Gastrocnemius medialis (tissue), 4 donors: ENCODE measurements at places on chromosomes 1 and 21. TPM values are rescaled to one million over a fixed set of nuclear protein-coding genes. Genes with fewer than 3 reads are reported as not detected.

DNA sequence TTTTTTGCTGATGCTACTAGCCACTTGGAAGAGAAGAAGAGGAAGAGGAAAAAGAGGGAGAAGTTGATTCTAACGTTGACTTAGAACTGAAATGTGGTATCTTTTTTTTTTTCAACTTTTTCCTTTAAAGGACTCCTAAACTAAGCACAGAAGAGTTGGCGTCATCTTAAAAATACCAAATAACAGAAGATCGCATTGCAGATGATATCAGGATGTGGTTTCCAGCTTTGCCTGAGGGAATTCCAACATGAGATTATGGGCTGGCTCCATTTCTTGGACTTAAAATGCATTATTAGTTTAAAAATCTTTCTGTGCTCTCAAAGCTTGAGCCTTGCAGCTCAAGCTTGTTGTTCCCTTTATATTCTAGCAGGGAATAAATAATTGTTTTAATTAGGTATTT, 29.8 kb downstream of the WDR3 start:
- no peaks in the 10 kb centered on the region for H3K36me3 ChIP-seq
- no peak overlapping the region for H3K27ac ChIP-seq
- DNase-seq, result no peak
- no peaks in the 10 kb centered on the region for H3K4me1 ChIP-seq
- H3K27me3 ChIP-seq, result no peaks in the 10 kb centered on the region

The ARV1 gene
- 21.3 TPM for total RNA-seq

GRCh38 chr1:54607821-54608565, 15.3 kb downstream of the FAM151A start:
- no peaks in the 10 kb centered on the region for H3K36me3 ChIP-seq
- no peaks in the 10 kb centered on the region for H3K27me3 ChIP-seq
- H3K4me1 ChIP-seq, result no peaks in the 10 kb centered on the region
- no peak overlapping the region for H3K4me3 ChIP-seq

DNA sequence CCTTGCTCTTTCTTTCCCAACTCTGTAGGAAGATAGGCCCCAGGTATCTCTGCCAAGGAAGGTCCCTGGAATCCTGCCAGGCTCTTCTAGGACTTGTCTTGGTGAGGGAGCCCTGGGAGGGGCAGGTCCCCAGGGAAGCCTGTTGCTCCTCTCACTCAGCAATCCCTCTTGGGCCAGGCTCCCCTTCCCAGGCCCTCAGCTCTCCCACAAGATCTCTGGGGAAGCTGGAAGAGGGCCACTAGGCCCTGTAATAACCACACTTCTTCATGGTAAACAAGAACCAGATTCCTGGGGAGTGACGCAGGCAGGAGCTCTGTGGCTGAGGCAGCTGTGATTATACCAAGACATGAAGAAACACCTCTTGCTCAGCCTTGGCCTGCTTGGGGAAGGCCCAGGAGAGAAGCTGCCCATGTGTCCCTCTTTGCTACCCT, 9.9 kb upstream of the MAPKAPK2 start:
- DNase-seq, result peak; percentile 62
- H3K27ac ChIP-seq, result peak overlapping the region; percentile 66
- no peaks in the 10 kb centered on the region for H3K36me3 ChIP-seq
- H3K4me1 ChIP-seq, result peaks cover 8% of the 10 kb centered on the region

The NHLH2 gene
- not detected for total RNA-seq

- H3K27me3 ChIP-seq, result no peaks in the 10 kb centered on the region
- no peak overlapping the region for H3K4me3 ChIP-seq
- no peak overlapping the region for H3K27ac ChIP-seq
- no peak for DNase-seq
- no peaks in the 10 kb centered on the region for H3K36me3 ChIP-seq
- peaks cover 4% of the 10 kb centered on the region for H3K4me1 ChIP-seq
Observed at GRCh38 chr1:220734571-220735326, 13.4 kb upstream of the MTARC2 start.

DNA sequence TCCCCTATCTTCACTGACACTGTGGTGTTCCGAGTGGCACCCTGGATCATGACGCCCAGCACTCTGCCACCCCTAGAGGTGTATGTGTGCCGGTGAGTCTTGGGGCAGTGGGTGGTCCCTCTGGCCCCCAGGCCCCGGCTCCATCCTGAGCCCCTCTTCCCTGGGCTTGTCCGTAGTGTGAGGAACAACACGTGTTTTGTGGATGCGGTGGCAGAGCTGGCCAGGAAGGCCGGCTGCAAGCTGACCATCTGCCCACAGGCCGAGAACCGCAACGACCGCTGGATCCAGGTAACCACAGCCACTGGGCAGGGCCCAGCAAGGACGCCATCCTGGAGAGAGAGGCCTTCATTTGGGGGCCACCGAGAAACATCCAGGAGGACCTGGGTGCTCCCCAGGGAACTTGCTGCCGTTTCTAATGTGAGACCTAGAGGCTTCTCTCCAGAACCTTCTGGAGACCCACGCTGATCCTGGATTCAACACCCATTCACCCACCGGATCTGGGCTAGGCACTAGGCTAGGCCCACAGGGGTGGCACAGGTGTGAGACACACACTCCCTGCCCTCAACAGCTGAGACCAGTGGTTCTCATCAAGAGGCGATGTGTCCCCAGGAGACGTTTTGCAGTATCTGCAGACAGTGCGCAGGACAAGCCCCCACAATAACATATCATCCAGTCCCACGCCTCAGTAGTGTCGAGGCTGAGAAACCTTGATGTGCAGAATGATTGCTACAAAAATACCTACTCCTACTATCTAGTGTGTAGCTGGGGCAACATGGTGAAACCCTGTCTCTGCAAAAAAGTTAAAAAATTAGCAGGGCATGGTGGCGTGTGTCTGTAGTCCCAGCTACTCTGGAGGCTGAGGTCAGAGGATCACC, 22.2 kb downstream of the PADI3 start:
- no peak overlapping the region for H3K4me3 ChIP-seq
- no peak overlapping the region for H3K27ac ChIP-seq
- H3K27me3 ChIP-seq, result peaks cover 2% of the 10 kb centered on the region

DNA sequence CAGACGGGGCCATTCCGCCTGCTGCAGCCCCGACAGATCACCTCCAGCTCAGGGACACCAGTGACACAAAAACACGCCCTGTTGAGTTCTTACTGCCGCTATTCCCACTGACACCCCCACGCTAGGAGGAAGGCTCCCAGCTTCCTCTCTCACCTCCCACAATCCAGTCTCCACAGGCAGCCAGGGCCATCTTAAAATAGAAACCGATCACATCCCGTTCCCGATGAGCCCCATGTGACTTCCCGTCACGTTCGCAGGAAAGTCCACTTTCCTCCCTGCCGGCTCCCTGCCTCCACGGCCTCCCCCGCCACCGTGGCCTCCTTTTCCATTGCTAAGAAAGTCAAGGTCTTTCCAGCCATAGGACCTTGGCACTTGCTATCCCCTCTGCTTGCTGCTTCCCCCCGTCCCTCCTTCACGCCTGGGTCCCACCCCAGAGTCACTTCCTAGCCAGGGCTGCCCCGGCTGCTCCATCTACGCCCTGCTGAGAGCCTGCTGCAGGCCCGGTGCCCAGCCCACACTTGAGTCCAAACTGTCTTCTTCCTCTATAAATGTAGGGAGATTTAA, 24.0 kb upstream of the DDOST start:
- peak overlapping the region; percentile 48 for H3K4me3 ChIP-seq
- peaks cover 6% of the 10 kb centered on the region for H3K4me1 ChIP-seq
- no peaks in the 10 kb centered on the region for H3K27me3 ChIP-seq
- H3K36me3 ChIP-seq, result no peaks in the 10 kb centered on the region

- H3K4me3 ChIP-seq, result no peak overlapping the region
- DNase-seq, result no peak
- H3K36me3 ChIP-seq, result no peaks in the 10 kb centered on the region
- H3K4me1 ChIP-seq, result peaks cover 17% of the 10 kb centered on the region
- H3K27ac ChIP-seq, result no peak overlapping the region
Observed at GRCh38 chr1:199273837-199274379, 635.1 kb downstream of the PTPRC start.

- peak overlapping the region; percentile 68 for H3K4me3 ChIP-seq
- H3K4me1 ChIP-seq, result peaks cover 4% of the 10 kb centered on the region
- no peak overlapping the region for H3K27ac ChIP-seq
- no peaks in the 10 kb centered on the region for H3K36me3 ChIP-seq
- DNase-seq, result no peak
- H3K27me3 ChIP-seq, result peaks cover 5% of the 10 kb centered on the region
Observed at GRCh38 chr1:5992814-5993555, 760 bp upstream of the NPHP4 start.

DNA sequence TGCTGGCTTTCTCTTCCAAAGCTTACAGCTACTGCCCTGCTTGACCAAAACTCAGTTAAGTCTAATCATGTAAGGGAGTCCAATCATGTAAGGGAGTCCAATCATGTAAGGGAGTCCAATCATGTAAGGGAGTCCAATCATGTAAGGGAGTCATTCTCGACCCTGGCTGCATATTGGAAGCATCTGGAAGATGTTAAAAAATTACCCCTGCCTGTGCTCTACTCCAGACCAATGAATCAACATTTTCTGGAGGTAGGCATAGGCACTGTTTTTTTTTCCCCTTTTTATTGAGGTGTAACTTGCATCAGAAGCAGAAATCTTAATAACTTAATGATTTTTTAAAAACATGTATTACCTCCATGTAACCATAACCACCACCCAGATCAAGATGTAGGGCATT, 9.4 kb downstream of the PIGP start:
- no peaks in the 10 kb centered on the region for H3K4me1 ChIP-seq
- no peaks in the 10 kb centered on the region for H3K27me3 ChIP-seq
- no peak overlapping the region for H3K4me3 ChIP-seq

The SPRR5 gene
- not detected for total RNA-seq

DNA sequence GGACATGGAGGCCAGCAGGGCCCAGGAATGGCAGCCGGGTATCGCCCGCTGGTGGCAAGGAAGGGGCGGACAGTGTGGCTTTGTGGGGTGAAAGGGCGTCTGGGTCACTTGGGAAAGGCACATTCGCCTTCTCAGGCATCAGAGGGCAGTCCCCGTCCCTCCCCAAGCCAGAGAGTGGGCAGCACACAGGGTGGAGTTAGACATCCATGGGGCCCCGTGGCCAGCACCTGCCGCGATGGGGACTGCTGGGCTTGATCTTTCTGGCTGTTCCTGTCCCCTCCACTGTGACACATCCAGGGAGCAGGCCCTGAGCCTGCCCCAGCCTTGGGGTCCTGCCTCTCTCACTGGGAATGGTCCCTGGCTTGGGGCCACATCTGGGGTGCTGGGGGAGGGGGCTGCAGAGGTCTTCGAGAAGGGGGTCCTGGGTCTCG, 4.0 kb upstream of the TRPM2 start:
- DNase-seq, result no peak
- H3K27me3 ChIP-seq, result peaks cover 40% of the 10 kb centered on the region
- no peak overlapping the region for H3K4me3 ChIP-seq
- H3K27ac ChIP-seq, result no peak overlapping the region

- DNase-seq, result no peak
- H3K36me3 ChIP-seq, result no peaks in the 10 kb centered on the region
- no peaks in the 10 kb centered on the region for H3K27me3 ChIP-seq
- no peak overlapping the region for H3K4me3 ChIP-seq
- no peaks in the 10 kb centered on the region for H3K4me1 ChIP-seq
Observed at GRCh38 chr21:32172106-32172505, 106.7 kb downstream of the MIS18A start.

- H3K27me3 ChIP-seq, result no peaks in the 10 kb centered on the region
- no peak overlapping the region for H3K4me3 ChIP-seq
- no peak overlapping the region for H3K27ac ChIP-seq
- H3K36me3 ChIP-seq, result no peaks in the 10 kb centered on the region
Observed at GRCh38 chr1:94528299-94528698, 13.3 kb downstream of the F3 start.

GRCh38 chr1:33698361-33699035, 165.4 kb upstream of the HMGB4 start:
- H3K27me3 ChIP-seq, result no peaks in the 10 kb centered on the region
- no peak overlapping the region for H3K27ac ChIP-seq
- H3K4me3 ChIP-seq, result no peak overlapping the region
- no peaks in the 10 kb centered on the region for H3K36me3 ChIP-seq
- no peaks in the 10 kb centered on the region for H3K4me1 ChIP-seq

The SPEN gene
- 55.5 TPM for total RNA-seq

The TP73 gene
- total RNA-seq, result 0.07 TPM

DNA sequence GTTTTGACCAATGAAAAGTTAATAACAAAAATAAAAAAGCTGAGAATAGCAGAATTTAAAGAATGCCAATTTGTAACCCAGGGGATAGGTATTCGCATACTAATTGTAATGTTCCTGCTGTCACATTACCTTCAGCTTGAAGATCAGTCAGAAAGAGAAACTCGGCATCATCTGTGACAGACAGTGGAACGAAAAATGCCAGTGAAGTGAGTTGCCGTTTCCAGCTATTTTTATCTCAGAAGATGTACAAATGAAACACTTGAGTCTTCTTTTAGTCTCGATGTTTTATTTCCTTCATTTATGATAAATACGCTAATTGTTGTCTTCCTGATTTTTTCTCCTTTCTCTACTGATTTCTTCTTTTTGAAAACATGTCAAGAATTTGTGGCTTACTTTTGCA, 26.1 kb downstream of the RGS21 start:
- no peak overlapping the region for H3K4me3 ChIP-seq
- no peak overlapping the region for H3K27ac ChIP-seq
- DNase-seq, result no peak
- no peaks in the 10 kb centered on the region for H3K4me1 ChIP-seq
- no peaks in the 10 kb centered on the region for H3K36me3 ChIP-seq
- no peaks in the 10 kb centered on the region for H3K27me3 ChIP-seq

The PTPN7 gene
- 0.19 TPM for total RNA-seq

The VWA1 gene
- total RNA-seq, result 8.3 TPM

DNA sequence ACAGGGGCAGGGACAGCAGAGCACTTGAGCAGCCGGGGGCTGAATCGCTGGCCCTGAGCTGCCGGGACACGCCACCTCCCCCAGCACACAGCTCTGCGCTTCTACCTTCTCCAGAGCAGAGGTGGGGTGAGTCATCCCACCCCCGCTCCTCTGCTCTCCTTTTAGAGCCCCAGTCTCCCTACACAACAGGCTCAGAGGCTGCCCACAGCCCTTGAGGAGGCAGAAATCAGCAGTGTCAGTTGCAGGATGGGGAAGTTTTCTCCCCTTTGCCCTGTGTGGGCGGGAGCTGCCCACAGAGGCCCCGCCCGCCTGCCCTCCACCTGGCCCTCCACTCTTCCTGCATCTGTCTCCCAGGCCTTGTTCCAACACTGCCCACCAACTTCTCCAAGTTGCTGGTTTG, 94.6 kb downstream of the STUM start:
- H3K27ac ChIP-seq, result no peak overlapping the region
- DNase-seq, result no peak
- H3K4me3 ChIP-seq, result no peak overlapping the region
- H3K36me3 ChIP-seq, result no peaks in the 10 kb centered on the region
- H3K4me1 ChIP-seq, result peaks cover 26% of the 10 kb centered on the region

The TAS1R1 gene
- not detected for total RNA-seq
